ENCODE measurements at places on chromosomes 6 and 20. TPM values are rescaled to one million over a fixed set of nuclear protein-coding genes. Genes with fewer than 3 reads are reported as not detected.

PAK5 gene
- not detected for total RNA-seq

PBOV1 gene
- total RNA-seq: not detected

PRSS16 gene
- total RNA-seq: not detected

GRCh38 chr6:2938632-2939083 lies 32.7 kb downstream of the SERPINB6 start:
- DNase-seq: no peak

GRCh38 chr6:125107896-125108295 lies 45.7 kb upstream of the TPD52L1 start:
- DNase-seq: peak; percentile 6

DNA sequence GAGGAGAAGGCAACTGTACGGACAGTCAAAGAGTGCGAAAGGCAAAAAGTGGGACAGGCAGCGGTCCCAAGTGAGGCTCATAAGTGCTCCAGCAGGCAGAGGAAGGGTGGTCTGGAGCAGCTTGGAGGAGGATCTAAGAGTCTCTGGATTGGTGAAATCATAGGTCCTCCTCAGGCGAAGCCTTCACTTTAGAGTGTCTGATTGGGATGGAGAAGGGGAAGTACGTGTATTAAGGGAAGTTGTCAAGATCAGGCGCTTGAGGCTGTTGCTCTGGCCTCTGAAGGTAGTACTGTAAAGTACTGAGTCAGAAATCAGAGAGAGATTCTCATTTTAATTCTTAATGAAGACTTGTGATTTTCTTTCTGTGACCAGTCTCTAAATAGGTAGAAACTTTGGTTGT lies 185.6 kb downstream of the KIF16B start:
- no peak for DNase-seq

GRCh38 chr20:20843982-20844381 lies 131.5 kb upstream of the RALGAPA2 start:
- DNase-seq: no peak
